AG09319 (cell line): ENCODE measurements at places on chromosomes 6 and 20.

DNA sequence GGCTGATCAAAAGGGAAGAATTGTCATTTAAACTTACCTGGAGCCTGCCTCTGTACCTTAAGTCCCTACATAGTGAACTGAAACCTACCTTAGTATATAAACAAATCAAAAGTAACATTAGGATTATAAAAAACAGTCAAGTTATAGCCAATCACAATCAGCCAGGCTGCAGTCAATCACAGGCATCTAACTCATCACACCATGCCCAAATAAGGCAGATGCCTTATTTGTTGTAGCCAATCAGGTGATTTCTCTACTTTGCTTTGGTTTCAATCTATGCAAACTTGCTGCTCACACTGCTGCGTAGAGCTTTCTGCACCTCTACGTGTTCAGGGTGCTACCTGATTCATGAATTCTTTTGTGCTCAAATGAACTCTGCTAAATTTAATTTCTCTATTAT is 18.3 kb upstream of the DEFB113 start:
- DNase-seq = no peak

- no peak for DNase-seq
Observed at GRCh38 chr6:160750276-160750689, 48.2 kb downstream of the PLG start.

DNA sequence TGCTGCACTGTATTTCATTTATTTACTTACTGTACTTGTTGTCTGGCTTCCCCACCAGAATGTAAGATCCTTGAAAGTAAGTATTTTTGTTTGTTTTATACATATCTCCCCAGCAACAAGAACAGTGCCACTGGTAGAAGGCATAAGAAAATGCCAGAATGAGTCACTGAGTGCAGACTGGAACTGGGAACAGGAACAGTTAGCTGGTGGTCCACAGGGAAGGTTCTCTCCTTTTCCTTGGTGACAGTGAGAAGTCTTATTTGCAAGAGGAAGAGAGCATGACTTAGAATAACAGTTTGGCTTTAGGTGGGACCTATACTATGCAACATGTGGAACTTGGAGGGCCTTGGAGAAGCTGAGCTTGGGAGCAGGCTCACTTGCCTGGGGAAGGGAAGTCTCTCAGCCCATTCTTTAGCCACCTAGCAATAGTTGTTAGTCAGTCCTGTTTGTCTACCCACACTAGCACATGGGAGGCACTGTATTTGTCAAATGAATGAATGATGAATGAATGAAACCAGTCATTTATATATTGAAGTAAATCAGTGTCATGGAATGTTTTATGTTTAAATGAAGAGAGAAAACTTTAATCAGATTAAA is 203.5 kb downstream of the KCNQ5 start:
- peak; percentile 22 for DNase-seq

DNA sequence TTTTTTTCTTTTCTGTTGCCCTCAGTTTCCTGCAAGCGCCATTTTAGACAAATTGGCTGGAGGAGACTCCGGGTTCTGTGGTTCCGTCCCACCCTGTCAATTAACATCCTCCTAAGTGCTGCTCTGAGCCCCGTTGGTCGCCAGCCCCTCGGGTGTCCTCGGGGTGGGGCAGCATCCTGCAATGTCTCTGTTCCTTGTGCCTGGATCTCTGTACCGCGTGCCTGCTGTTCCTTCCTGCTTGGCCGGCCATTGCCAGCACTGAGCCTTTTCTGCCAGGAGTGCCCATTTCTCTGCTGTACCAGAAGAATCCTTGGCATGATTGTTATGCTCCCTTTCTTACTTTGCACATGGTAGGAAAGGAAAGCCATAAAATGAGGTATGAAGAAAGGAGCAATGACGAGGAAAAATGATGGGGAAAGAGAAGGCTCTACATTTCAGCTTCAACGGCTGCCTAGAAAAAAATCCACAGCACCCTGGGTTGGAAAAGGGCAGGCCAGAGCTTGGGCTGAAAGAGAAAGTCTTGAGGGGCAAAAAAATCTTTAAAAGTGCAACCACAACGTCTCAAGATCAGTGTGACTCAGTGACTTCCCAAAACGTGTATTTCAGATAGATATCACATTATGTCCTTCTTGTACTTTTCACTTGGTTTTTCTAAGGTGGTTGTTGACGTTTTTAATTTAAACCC is 256.7 kb downstream of the CLIC5 start:
- no peak for DNase-seq

DNA sequence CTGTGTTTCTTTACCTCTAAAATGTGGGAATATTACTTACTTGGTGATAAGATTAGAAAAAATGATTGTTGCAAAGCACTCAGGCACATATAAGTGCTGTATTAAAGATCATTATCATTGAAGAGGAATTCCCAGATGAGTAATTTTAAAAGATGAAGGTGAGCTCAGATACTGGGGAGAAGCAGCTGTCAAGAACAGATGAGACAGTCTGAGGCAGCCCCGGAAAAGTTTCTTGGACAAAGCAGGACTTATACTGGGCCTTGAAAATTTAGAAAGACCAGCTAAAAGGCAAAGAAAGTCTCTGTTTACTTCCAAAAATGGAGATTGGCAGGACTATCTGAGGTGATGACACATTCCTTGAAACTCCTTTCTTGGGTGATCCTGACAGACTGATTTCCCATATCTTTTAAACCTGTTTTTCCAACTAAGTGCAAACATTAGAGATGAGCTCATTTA is 93.8 kb upstream of the MARCKS start:
- DNase-seq = no peak

DNA sequence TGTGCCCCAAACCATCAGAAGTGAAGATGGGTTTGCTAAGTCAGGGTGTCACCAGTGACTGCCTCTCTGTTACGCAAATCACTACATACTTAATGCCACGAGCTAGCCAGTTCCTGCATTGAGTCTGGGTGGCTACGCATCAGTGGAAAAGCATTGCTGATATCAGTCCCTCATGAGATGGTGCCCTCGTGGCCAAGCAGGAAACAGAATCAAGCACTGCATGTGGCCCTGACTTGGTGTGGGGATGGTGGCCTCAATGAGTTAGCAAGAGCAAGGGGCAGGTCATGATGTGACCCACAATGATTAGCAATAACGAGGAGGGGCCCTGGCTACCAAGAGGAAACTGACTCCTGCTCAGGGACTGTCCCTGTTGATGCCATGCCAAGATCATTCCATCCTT is 51.6 kb upstream of the FNDC1 start:
- no peak for DNase-seq

DNA sequence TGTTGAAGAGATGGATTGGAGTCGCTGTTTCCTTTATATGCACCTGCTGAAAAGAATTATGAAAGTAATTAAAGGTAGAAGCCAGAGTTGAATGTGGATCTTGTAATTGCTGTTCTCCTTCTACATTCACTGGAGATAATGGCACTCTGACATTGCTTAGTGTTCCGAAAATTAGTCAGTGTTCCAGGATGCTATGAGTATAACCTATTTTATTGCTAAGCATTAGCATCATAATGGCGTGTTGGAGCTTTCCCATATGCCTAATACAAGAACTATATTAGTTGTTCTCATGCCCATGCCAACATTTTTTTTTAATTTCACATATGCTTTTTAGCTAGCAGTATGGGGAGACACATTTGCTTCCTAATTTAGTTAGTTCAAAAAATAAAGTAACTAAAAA is 236.4 kb downstream of the ARHGAP18 start:
- DNase-seq = no peak

DNA sequence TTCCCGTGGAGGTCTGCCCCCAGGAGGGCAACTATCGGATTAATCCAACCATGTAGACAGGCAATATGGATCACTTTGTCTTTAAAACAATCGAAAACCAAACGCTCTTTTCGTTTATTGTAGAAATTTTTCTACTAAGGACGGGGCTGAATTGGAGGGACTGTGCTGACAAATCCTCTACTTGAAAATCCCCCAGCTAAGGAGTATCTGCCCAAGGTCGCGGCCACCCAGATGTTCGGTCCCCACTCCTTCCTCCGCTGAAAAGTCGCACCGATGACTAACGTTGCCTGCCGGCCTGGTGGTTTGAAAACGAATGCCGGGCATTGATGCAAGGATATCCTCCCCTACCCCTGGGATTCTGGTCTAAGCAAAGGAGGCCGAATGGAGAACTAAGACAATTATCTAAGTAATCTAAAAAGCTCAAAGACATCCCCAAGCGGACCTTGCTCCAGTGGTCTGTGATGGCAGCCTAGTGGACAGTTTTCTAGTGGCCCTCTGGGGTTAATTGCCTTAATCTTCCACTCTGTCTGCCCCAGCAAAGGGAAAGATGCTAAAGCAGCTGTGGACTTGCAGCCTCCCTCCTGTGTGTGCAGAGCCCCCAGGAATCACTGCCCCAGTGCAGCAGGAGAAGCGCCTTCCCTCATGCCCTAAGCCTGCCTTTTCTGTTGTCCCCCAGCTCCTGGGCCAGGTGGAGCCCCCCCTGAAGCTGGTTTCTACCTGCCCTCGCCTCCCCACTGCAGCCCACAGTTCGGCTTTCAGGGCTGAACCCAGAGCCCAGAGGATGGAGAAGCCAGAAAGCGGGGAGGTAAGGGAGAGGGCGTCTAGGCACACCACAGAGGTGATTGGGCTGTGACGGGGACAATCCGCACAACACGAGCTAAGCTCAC is 3.6 kb upstream of the FOXC1 start:
- DNase-seq = no peak
